T-helper 2 cell (primary cell): ENCODE measurements at places on chromosomes 7 and 10.

DNA sequence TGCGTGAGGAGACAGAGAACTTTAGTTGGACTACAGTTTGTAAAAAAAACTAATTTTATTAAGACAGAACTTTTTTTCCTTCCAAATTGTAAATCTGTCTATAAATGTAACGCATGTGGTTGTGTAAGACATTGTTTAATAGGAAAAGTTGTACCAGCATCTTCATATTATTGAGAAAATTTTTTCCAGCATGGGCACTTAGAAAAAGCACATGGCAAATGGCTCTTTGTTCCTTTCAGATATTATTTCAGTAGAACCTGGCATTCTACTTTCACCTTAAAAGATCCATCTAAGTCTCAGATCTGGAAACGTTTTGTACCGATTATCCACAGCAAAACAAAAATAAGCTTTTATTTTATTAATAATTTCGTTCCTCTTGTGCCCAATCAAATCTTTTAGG lies 43.2 kb downstream of the ZRANB1 start:
- no peak for DNase-seq

DNA sequence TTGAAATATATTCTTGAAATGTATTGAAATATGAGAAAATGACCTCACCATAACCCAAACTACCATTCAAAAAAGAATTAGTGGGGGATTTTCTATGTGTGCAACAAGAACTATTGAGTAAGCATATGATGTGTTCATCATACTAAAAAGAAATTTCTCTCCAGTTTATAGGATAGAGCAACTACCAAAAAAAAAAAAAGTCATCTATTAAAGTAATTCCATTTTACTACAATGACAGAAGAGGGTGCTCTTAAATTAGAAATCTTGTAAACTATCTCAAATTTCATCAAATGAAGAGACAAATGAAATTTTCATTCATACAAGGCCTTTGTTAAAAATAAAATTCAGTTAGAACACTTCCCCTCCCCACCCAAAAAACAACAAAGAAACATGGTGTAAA lies 195.4 kb upstream of the PLXDC2 start:
- DNase-seq: no peak

GRCh38 chr7:68433462-68434070 lies 1164.7 kb upstream of the AUTS2 start:
- DNase-seq: no peak

DNA sequence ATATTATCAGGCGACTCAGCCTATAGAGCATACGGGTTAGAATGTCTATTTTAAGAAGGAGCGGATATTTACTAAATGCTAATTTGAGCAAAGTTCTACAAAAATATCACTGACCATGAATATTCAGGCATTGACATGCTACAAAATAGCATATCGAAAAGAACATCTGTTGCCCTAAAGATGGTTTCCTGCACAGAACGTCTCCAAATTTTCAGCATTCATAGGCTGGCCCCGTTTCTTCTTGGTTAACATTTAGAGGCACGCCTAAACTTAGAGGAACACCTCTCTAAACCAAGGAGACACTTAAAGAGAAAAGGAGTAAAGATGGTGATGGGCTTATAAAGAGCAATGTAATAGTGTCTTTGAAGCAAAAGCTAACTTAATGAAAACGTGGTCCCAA lies 1.3 kb upstream of the MINPP1 start:
- DNase-seq: no peak

GRCh38 chr10:31011017-31011664 lies 20.5 kb downstream of the ZNF438 start:
- DNase-seq: no peak

- no peak for DNase-seq
Observed at GRCh38 chr7:33448035-33448434, 318.7 kb downstream of the BBS9 start.

- no peak for DNase-seq
Observed at GRCh38 chr7:153034791-153035190, 275.2 kb downstream of the ACTR3B start.

DNA sequence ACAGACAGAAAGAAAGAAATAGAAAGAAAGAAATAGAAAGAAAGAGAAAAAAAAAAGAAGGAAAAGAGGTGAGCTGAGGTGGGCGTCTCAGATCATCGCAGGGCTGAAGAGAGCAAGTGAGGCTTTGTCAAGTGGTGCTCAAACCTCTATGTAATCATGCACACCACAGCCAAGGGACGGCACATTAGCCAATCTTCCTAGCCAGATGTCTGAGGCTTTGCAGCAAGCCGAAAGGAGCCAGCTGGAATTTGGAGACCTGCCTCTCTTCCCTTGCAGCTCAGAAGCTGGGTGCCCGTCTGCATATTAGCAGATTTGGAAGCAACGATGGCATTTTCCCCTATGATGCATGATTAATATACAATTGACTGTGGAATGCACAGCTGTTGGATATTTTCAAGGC lies 52.5 kb downstream of the ADRA2A start:
- DNase-seq: no peak

DNA sequence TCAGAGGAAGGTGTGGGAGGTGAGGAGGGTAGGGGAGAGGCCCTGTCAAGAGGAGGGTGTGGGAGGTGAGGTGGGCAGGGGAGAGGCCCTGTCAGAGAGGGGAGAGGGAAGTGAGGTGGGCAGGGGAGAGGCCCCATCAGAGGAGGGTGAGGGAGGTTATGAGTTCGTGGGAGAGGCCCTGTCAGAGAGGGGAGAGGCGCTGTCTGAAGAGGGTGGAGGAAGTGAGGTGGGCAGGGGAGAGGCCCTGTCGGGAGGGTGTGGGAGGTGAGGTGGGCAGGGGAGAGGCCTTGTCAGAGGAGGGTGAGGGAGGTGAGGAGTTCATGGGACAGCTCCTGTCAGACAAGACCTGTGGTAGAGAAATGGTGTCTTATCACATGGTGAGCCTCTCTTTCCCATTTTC lies 74.4 kb downstream of the INPP5A start:
- peak; percentile 21 for DNase-seq

DNA sequence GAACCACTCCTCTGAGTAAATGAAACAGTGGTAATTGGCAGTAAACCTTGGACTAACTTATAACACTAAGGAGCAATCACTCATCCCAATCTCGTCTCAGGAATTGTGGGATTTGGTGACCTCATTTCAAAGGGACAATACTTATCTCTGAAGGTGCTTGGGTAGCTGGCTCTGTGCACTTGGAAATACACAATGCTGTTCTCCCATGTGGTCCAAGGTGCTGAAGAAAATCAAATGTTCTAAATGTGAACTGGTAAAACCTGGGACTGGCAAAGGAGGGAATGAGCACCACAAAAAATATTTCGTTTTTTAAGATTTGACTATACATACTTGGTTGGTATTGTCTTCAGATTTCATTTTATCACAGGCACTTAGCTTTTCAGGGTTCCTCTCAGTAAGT lies 1193.0 kb downstream of the SORCS1 start:
- DNase-seq: no peak

GRCh38 chr7:79520543-79520942 lies 67.1 kb upstream of the MAGI2 start:
- DNase-seq: no peak

DNA sequence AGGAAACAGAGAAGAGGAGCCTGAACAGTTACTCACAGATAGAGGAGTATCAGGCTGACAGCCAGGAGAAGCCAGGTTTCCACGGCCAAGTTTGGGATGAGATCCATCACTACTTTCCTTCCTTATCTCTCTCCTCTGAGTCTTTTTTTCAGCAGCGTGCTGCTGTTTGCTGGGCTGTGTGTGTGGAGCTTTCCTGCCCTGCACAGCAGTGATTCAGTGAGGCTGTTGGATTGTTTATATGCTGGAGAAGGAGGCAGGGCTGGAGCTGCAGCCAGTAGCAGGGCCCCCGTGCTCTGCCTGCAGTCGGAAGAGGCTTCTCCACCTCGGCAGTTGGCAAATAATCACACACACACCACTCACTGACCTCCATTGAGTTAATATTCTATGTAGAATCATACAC lies at the start of gene CYP3A7:
Gene CYP3A7 (minus strand): TSS at position 210 of the 400 bp plus-strand sequence. CDS start 103 bp downstream, at position 107.
- DNase-seq: no peak

DNA sequence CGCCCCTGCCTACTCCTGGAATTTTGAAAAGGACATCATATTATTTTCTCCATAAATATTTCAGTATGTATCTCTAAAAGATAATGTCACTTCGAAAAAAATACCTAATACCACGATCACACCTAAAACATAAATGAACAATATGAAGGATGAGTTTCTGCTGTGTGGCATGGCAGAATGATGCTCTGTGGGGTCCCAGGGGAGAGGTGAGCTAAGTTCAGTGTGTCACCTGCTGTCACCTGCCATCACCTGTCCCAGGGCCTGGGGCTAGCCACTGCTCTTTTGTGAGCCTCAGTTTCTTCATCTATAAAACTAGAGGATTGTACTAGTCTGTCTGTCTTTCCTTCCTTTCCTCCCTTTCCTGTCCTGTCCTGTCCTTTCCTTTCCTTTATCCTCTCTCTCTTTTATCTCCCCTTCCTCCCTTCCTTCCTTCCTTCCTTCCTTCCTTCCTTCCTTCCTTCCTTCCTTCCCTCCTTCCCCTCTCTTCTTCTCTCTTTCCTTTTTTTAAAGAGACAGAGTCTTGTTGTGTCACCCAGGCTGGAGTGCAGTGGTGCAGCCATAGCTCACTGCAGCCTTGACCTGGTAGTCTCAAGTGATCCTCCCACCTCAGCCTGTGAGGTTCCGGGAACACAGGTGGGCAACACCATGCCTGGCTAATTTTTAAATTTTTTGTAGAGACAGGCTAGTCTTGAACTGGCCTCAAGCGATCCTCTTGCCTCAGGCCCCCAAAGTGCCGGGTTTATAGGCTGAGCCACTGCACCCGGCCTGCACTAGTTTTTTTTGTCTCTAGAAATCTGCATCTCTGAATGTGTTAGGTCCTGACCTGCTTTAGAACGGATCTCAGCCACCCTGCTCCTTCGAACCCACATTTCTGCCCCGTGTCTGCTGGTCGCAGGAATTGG lies 43.1 kb downstream of the CUX1 start:
- no peak for DNase-seq

- DNase-seq: no peak
Observed at GRCh38 chr10:49735848-49736563, 26.1 kb downstream of the OGDHL start.

DNA sequence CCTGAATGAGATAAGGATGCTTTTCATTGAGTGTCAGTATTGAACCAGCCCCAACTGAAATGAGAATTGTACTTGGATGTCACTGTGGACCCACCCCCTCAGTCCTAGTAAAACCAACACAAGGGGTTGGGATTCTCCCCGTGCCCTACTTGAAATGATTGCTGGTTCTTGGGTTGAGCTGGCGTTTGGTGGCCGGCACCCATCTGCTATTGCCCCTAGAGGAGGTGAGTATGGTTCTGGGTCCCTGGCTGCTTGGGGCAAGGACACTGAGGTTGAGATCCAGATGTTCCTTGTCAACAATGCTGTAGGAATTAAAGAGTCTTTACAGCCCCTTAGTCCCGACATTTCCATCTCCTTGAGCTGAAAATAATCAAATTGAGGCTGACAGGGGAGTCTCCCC lies 170.0 kb upstream of the ZNF32 start:
- no peak for DNase-seq

DNA sequence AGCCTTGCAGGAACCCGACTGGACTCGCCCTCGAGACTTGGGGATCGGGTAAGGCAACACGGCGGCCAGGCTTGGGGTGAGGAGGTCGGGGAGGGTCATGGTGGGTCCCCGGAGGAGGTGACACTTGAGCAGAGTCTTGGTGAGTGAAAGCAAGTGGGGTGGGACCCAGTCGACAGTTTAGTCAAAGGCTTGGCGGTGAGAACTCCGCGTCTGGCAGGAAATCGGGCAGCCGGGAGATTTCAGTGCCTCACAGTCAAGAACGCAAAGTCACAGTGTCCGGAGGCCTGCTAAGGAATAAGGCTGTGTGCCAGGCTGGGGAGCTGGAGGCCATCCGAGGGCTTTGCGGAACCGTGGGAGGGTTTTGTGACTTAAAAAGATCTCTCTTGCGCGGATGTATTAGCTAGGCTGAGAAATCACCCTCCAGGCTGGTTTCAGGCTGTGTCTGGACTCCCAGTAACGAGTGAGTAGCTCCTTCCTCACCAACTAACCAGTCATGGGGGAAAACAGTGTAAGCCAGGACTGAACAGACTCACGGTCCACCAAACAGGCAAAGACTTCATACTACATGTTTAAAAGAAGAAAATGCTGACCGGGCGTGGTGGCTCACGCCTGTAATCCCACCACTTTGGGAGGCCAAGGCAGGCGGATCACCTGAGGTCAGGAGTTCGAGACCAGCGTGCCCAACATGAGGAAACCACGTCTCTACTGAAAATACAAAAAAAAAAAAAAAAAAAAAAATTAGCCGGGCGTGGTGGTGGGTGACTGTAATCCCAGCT lies 613 bp downstream of the AP5Z1 start:
- peak; percentile 52 for DNase-seq

DNA sequence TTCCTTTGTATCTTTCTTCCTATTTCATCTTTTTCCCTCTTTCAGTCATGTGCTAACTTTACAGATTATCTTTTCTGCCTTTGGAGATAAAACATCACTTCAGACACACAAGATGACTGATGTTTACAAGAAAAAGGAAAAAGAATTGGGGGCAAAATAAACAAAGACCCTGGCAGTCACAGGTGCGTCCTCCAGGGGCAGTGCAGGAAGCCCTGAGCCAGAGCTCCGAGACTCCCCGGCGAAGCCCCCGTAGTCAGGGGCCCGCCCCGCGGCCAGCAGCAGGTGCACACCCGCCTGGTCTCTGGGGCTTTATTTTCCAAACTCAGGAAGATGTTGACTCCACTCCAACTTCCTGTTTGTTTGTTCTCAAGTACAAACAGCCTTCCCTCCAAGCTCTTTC lies 10.2 kb downstream of the STK32C start:
- DNase-seq: no peak

GRCh38 chr7:155062411-155062810 lies 7.7 kb upstream of the HTR5A start:
- no peak for DNase-seq

- DNase-seq: no peak
Observed at GRCh38 chr7:83365746-83366145, 203.1 kb upstream of the PCLO start.

- no peak for DNase-seq
Observed at GRCh38 chr7:30549931-30550493, 44.7 kb upstream of the GARS1 start.

GRCh38 chr7:130875901-130876300 lies 141.9 kb upstream of the KLF14 start:
- DNase-seq: no peak

GRCh38 chr7:80150611-80151273 lies 16.1 kb downstream of the GNAI1 start:
- DNase-seq: no peak

GRCh38 chr7:66883716-66884115 lies 37.3 kb upstream of the TMEM248 start:
- DNase-seq: no peak

DNA sequence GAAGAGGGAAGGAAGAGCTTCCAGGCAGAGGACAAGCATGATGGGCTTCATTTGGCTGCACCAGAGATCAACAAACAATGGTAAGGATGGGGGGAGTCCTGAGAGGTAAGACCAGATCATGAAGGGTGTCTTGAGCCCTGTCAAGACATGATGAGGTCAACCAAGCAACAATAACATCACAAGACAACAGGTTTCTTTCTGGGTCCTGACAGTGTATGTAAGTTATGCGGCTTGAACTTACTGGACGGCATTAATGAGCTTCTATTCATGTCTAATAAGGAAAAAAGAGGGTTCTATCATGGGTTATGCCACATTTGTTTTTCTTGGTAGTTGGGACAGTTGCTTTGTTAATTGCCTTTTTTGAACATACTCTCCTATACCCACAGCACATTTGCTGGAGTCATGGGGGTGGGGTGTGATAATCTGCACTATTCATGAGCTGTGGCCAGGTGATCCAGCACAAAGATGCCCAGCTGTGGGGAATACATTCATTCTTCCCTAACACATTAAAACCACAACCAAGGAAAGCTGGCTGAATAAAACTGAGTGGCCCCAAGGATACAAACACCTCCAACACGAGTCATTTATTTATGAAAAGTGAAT lies 168.8 kb upstream of the KLF14 start:
- no peak for DNase-seq

GRCh38 chr10:14837003-14837756 lies 657 bp downstream of the CDNF start:
- DNase-seq: no peak
